Fibroblast of lung (primary cell): ENCODE measurements at places on chromosomes 3 and 15. TPM values are rescaled to one million over a fixed set of nuclear protein-coding genes. Genes with fewer than 3 reads are reported as not detected.
A peak's percentile ranks its signal among the peaks of the same experiment; 100 is the strongest.

Gene PLCD1
- 31.8 and 47.2 TPM in 2 replicates for total RNA-seq

GRCh38 chr3:133821767-133822638 lies 16.4 kb downstream of the SRPRB start:
- no peak overlapping the region for H3K4me3 ChIP-seq
- no peaks in the 10 kb centered on the region for H3K27me3 ChIP-seq
- peaks cover 21% of the 10 kb centered on the region for H3K36me3 ChIP-seq
- H3K27ac ChIP-seq: no peak overlapping the region
- DNase-seq: peak; percentile 69

DNA sequence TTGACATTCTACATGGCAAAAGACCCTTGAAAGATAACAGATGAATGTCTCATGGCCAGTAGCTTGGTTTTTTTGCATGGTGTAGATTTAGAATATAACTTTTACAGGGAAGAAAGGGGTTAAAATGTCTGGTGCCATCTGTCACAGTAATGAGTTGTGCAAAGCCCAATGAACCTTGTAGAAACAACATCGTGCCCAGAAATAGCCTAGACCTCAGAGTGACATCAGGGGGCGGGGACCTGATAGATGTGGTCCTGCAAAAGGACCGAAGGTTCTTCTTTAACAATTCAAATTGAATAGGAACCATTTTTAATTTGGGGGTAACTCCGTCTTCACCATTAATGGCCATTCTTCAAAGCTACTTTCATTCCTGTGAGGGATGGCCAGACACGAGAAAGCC lies 254.1 kb upstream of the CTDSPL start:
- DNase-seq: no peak
- no peak overlapping the region for H3K4me3 ChIP-seq
- H3K27me3 ChIP-seq: peaks cover 4% of the 10 kb centered on the region
- H3K36me3 ChIP-seq: no peaks in the 10 kb centered on the region

DNA sequence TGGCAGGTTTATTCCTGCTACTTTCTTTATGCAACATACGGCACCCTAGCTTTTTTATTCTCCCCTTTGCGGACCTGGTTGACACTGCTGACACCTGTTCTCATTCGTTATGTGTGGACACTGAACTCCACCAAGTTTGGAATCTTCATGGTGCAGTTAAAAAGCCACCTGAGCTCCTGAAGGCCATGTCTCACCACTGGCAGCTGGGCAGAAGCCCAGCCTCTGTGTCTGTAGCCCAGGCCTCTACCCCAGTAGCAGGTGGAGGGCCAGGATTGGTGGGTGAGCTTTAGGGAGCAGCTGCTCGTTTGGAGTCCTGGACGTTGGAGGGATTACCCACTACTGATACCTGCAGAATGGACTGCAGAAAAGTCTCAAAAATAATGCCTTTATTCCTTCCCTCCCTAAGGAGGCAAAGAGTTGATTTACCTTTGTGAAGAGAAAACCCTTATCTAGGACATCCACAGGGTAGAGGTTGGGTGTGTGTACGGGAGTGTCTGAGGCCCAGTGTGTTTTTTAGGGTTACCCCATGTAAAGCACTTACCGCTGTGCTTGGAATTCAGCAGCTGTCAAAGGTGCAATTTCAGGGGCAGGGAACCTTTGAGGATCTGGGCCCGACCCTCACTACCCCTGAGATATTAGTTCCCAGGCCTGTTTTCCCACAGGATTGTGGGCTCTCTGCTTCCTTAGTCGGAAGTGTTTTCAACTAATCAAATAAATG lies 637 bp upstream of the CCNDBP1 start:
- H3K27ac ChIP-seq: no peak overlapping the region
- DNase-seq: no peak
- no peak overlapping the region for H3K4me3 ChIP-seq
- H3K36me3 ChIP-seq: peaks cover 3% of the 10 kb centered on the region

DNA sequence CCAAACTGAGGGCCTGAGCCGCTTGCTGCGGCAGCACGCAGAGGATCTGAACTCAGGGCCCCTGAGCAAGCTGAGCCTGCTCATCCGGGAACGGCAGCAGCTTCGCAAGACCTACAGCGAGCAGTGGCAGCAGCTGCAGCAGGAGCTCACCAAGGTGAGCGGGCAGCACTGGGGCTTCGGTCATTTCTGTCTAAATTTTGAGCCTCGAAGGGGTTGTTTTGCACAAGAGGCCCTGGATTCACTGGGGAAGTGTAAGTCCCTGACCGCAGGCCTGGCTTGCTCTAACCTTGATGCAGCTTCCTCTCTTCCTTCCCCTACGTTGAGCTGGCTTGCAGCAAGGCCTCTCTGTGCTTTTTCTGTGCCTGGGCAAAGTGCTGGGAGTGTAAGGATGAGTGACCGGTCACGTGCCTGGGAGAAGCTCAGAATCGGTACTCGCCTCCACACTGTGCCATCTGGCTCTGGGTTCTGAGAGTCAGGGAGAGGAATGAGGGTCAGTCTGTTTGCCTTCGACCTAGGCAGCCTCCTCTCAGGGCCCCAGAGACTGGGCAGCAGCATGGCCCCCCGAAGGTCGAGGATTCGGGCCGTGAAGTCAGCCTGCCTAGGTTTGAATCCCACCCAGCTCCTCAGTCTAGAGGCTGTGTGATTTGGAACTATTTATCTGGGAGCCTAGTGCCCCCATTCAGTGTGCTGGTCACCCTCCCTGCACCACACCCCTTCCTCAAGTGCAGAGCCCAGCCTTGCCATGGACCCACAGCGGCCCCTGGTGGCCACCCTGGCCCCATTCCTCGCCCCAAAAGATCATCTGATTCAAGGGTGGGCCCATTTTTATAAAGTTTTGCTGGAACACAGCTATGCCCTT lies 1.4 kb downstream of the FES start:
- H3K4me3 ChIP-seq: peak overlapping the region; percentile 65
- peak overlapping the region; percentile 85 for H3K27ac ChIP-seq
- peaks cover 17% of the 10 kb centered on the region for H3K4me1 ChIP-seq
- H3K36me3 ChIP-seq: peaks cover 17% of the 10 kb centered on the region

DNA sequence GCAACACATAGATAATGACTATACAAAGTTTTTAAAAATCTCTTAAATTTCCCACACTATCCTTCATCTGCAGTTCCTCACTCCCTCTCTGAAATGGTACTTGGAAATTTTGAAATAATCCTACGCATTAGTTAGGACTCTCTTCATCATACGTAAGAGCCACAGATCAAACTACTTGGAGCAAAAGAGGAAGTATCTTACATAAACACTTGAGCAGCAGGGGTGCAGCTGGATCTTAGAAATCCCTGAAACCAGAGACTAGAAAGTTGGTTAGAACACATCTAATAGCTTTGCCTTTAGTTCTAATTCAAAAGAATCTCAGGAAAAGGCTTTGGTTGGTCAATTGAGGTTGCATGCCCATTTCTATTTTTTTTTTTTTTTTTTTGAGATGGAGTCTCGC lies 38.8 kb upstream of the ZNF445 start:
- DNase-seq: no peak
- no peak overlapping the region for H3K4me3 ChIP-seq
- H3K4me1 ChIP-seq: no peaks in the 10 kb centered on the region
- no peak overlapping the region for H3K27ac ChIP-seq
- no peaks in the 10 kb centered on the region for H3K36me3 ChIP-seq

DNA sequence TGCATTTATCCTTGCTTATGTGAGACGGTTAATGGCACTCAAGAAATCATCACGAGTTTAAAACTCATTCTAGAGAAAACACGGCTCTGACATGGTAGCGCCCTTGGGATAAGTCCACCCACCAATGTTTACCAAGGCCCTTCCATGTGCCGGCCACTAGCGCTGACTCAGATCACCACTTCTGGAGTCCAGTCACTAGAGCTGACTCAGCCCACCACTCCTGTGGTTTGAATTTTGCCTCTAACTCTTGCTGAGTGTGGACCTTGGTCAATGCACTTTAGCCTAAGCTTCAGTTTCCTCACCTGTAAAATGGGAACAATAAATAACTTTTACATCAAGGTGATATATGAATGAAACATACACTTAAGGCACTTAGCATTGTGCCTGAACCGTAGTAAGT lies 358.4 kb upstream of the PROK2 start:
- no peak overlapping the region for H3K4me3 ChIP-seq
- no peaks in the 10 kb centered on the region for H3K36me3 ChIP-seq
- H3K27me3 ChIP-seq: no peaks in the 10 kb centered on the region
- peak; percentile 61 for DNase-seq
